ENCODE measurements at places on chromosomes 1 and 21.

DNA sequence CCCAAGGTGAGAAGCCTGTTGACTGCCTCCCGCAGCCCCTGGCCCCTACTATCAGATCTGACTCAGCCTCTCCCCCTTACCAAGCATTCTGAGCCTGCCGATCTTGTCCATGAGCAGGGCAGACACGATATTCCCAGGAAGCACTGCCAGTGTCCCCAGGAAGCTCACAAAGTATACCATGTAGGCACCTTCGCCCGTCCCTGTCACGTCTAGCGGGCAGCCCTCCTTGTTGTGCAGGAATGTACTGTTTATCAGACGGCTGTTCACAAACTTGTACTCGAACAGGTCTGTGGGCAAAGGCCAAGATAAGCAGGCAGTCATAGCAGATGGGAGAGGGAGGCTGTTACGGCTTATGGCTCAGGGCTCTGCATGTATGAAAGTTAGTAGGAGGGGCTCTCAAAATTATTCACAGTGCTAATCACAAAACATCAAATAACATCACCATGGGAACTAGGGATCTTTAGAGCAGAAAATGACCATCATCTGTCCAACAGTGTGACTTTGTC is 7.3 kb downstream of the BOLA1 start:
- no peak for DNase-seq

GRCh38 chr1:119784191-119784781 is 15.6 kb upstream of the HMGCS2 start:
- DNase-seq = peak; percentile 20

DNA sequence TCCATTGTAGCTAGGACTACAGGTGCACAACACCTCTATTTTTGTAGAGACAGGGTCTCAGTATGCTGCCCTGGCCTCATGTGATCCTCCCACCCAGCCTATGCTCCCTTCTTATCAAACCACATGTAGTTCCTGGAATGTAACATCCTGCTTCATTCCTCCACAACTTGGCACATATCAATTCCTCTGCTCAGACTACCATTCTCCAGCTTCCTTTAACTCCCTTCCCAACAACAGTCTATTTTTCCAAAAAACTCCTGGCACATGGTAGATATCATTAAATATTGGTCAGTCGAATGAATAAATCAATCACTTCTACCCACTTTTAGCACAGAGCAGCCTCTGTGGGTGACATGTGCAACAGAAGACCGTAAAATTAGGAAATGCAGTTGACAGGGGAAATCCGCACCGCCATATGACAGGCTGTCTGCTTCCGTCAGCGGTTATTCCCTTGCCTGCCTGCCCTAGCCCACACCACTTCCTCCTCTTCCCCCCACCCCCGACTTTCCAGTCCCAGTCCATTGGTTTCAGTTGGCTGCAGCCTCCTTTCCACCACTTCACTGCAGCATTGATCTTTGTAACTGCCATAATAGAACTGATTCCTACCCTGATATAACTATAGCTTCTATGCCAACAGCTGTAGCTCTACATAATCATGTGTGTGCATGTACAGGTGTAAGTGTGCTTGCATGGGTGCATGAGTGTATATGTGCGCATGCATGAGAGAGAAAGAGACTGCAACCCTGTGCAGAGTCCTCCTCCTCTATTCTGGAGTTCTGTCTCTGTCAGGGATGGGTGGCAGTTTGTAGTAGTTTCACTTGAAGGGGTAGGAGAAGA is 6.8 kb upstream of the AKR1A1 start:
- peak; percentile 28 for DNase-seq

- no peak for DNase-seq
Observed at GRCh38 chr1:208213786-208214185, 30.4 kb downstream of the PLXNA2 start.

- no peak for DNase-seq
Observed at GRCh38 chr1:226985839-226986463, 45.9 kb downstream of the COQ8A start.

DNA sequence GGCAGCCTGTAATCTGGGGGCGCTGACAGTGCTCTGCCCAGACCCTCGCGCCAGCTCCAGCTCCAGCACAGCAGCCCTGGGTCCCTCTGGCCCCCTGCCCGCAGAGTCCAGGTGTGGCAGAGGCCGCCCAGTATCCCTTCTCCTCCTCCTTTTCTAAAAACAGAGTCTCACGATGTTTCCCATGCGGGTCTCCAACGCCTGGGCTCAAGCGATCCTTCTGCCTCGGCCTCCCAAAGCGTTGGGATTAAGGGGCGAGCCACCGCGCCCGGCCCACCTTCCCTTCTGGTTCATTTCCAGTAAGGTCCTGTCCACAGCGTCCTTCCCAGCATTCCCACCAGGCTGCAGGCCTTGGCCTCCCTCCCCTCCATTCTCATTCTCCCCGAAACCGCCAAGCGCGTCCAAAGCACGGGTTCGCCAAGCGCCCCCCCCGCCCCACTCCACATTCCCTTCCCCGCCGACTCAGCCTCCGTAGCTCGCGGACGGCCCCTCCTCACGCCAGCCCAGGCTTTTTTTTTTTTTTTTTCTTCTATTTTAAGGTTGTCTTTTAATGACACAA is 2.0 kb upstream of the PCBP3 start:
- DNase-seq = no peak

GRCh38 chr1:217004776-217005436 is 281.7 kb upstream of the ESRRG start:
- no peak for DNase-seq

GRCh38 chr1:239817801-239818200 is 273.9 kb upstream of the FMN2 start:
- no peak for DNase-seq

DNA sequence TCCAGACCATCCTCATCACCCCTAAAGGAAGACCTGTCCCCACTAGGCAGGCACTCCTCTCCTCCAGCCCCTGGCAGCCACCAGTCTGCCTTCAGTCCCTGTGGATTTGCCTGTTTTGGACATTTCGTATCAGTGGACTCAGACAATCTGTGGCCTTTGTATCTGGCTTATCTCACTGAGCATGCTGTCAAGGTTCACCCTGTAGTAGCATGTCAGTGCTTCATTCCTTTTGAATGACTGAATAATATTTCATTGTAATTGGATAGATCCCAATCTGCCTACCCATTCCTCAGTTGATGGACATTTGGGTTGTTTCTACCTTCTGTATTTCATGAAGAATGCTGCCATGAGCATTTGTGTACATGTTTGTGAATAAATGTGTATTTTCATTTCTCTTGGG is 32.9 kb upstream of the RNF187 start:
- no peak for DNase-seq

GRCh38 chr21:8993943-8994639 is 1527.3 kb upstream of the TPTE start:
- DNase-seq = peak; percentile 40

DNA sequence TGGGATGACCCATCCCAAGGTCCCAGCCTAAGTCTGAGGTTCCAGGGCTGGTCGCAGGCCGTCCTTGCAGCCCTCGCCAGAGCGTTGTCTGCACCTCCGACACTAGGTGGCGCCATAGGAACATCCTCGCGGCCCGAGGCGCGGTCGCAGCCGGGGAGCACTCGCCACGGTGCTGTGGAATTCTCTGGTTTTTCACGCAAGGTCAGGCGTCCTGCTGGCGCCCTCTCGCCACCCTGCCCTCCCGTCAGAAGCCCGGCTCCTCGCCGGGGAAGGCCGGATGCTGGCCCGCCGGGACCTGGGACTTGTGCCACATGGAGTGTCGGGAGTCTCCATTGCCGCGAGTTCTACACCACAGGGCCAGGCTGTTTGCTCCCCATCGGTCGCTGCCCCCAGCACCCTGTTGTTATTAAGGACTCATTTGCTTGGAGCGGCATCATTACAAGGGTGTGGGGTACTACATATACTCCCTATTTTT is 196.8 kb upstream of the LMO4 start:
- DNase-seq = peak; percentile 79

- DNase-seq = peak; percentile 88
Observed at GRCh38 chr1:95742591-95743089, 508.6 kb downstream of the RWDD3 start.

- peak; percentile 51 for DNase-seq
Observed at GRCh38 chr21:45074818-45075595, 627 bp downstream of the ADARB1 start.

- no peak for DNase-seq
Observed at GRCh38 chr1:177091040-177091439, 73.5 kb downstream of the ASTN1 start.

DNA sequence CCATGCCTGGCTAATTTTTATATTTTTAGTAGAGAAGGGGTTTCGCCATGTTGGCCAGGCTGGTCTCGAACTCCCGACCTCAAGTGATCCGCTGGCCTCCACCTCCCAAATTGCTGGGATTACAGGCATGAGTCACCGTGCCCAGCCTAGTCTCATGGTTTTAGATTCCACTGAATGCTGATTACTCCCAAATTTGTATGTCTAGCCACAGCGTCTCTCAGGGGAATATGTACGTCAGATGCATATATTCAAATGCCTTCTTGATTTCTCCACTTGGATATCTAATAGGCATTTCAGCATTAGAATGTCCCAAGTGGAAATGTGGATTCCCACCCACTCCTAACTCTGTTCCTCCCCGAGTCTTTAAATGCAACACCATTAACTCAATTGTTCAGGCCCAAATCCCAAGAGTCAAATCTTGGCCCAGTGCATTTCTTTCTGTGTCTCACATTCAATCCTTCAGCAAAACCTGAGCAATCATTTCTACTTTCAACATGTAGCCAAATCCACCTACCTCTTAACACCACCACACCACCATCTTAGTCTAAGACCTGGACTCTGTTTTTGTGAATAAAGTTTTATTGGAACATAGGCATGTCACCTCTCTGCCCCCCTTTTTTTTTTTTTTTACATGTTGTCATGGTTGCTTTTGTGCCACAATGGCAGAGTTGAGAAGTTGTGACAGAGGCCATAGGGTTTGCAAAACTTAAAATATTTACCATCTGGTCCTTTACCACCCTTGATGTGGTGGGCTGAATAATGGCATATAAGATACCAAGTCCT is 9.8 kb upstream of the CAMTA1 start:
- no peak for DNase-seq

GRCh38 chr1:196366817-196367495 is 241.3 kb downstream of the KCNT2 start:
- no peak for DNase-seq

DNA sequence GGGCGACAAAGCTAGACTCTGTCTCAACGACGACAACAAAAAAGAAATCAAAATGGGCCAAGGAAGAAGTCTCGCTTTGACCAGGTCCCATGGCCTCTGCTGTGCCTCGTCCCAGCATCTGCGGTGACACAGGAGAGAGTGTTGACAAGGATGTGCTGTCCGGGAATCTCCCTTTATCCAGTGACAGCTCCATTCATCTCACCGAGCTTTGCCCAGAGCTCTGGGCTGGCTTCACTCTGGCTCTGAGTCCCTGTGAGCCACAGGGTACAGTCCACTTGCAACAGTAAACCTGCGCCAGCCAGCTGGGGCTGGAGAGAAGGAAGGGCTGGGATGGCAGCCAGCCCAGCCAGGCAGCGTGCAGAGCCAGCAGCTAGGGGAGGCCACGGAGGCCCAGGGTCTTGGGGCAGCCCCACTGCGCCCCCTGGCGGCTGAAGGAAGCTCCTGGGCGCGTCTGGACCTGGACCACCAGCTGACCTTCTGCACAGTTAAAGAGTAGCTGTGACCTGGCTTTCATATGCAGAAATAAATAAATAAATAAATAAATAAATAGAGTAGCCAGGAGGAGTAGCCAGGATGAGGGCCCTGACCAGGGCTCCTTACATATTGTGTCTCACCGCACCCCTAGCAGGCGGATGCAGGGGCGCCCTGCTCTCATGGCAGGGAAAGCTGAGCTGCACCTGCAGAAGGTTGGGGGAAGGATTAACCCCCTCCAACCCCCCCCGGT is 29.7 kb downstream of the ENO1 start:
- peak; percentile 91 for DNase-seq

DNA sequence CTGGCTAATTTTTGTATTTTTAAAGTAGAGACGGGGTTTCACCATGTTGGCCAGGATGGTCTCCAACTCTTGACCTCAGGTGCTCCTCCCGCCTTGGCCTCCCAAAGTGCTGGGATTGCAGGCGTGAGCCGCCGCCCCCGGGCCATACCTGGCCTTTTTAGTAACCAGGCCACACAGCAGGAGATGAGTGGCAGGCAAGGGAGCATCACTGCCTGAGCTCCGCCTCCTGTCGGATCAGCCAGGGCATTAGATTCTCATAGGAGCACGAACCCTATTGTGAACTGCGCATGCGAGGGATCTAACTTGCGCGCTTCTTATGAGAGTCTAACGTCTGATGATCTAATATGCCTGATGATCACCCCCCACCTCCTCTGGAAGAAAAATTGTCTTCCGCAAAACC is 308.7 kb upstream of the PRMT6 start:
- no peak for DNase-seq

DNA sequence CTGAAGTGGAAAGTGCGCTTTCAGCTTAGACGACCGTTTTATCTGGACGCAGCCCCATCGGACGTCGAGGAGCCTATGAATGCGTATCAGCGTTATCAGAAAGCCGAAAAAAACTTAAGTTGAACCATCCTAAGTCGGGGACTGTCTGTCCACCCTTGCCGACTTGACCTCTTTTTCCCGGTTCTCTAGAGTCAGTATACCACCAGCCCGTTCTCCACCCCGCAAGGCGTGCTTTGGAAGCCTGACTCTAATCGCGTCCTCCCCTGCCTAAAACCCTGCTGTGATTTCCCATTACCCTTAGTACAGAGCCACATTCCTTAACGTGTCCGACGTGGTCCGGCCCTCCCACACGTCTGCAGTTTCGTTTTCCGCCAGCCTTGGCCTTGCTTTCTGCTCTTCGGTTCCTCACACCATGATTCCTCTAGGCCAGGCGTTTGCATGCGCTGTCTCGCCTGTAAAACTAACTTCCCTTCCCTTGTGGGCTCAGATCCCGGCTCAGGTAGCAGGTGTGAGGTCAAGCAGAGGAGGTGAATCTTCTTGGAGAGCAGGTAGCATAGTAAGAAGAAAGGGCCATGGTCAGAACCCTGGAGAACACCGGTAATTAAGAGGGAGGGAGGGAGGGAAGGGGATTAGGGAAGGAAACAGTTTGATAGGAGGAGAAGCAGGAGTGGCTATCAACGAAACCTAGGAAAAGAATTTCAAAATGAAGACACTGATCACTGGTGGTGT is 865 bp downstream of the ADPRS start:
- peak; percentile 35 for DNase-seq

DNA sequence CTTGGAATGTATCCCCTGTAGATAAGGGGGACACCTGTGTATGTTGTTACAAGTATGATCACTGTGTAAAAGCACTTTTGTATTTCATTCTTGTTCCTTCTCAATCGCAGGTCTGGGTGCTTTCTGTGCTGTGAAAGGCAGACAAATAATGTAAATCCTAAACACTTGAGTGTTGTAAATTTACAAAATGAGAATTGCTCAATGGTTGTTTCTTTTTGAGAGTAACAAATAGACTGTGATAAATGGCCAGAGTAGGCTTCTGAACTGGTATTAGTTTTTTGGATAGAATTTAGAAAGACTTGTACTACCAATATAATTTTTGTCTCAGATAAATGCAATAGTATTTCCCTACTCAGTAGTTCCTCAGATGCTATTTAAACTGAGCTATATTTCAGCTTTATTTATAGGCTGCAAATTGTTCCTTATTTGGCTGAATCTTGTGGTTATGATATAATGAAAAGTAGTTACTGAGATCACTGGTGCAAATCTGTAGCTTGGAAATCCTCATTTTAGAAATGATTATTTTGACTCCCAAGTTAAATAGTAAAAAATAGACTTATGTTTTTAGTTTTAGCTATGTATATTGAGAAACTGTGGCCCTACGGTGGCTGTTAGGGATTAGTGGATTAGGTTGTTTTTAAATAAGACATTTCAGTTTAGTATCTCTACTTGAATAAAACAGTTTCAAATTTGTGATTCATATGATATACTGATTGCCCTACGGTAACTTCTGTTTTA is 9.2 kb downstream of the BACH1 start:
- no peak for DNase-seq
